ENCODE measurements at places on chromosomes 12 and 14.

GRCh38 chr12:1878695-1879094 lies 39.8 kb downstream of the CACNA2D4 start:
- no peak for DNase-seq

DNA sequence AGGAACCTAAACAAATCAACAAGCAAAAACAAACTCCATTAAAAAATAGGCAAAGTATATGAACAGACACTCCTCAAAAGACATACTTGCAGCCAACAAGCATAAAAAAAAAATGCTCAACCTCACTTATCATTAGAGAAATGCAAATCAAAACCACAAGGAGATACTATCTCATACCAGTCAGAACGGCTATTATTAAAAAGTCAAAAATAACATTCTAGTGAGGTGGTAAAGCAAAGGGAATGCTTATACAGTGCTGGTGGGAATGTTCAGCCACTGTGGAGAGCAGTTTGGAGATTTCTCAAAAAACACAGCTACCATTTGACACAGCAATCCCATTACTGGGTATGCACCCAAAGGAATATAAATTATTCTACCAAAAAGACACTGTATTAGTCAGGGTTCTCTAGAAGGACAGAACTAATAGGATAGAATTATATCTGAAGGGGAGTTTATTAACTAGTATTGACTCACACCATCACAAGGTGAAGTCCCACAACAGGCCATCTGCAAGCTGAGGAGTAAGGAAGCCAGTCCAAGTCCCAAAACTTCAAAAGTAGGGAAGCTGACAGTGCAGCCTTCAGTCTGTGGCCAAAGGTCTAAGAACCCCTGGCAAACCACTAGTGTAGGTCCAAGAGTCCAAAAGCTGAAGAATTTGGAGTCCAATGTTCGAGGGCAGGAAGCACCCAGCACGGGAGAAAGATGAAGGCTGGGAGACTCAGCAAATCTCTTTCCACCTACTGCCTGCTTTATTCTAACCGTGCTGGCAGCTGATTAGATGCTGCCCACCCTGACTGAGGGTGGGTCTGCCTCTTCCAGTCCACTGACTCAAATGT lies 101.6 kb upstream of the KRAS start:
- peak; percentile 91 for DNase-seq

GRCh38 chr14:21090194-21090939 lies 8.1 kb downstream of the ZNF219 start:
- no peak for DNase-seq

DNA sequence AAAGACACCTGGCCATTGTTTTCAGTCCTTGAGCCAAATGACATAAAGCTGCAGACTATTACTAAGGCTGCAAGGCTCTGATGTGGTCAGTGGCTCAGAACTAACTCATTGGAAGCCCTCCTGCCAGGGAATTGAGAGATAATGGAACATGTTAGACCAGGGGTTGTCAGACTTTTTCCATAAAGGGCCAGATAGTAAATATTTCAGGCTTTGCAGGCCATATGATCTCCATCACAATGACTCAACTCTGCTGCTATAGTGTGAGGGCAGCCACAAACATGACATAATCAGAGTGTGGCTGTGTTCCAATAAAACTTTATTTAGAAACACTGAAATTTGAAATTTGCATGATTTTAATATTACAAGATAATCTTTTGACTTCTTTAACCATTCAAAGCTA lies 140.3 kb downstream of the TMEM30B start:
- peak; percentile 78 for DNase-seq

DNA sequence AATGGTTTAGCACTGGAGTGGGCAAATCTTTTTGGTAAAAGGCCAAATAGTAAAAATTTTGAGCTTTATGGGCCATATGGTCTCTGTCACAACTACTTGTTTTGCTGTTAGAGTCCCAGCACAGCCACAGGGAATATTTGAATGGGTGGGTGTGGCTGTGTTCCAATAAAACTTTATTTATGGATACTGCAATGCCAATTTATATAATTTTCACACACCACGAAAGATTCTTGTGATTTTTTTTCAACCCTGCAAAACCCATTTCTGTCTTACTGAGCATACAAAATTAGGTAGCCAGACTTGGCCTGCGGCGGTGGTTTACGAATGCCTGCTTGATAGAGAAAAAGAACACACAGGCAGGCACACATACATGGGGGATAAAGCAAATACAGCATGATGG lies 28.3 kb downstream of the TMEM120B start:
- no peak for DNase-seq

GRCh38 chr14:51630987-51631386 lies 20.7 kb upstream of the FRMD6 start:
- no peak for DNase-seq

DNA sequence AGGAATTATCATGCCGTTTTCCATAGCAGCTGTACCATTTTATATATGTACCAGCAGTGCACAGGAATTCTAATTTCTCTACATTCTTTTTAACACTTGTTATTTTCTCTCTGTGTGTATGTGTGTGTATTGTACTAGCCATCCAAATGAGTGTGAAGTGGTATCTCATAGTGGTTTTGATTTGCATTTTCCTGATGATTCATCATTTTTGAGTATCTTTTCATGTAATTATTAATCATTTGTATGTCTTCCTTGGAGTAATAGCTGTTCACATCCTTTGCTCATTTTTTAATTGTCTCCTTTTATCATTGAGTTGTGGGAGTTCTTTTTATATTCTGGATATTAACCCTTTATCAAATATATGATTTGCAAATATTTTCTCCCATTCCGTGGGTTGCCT lies 95.6 kb upstream of the MANSC4 start:
- DNase-seq: no peak
